ENCODE measurements at places on chromosomes 11 and 22.

DNA sequence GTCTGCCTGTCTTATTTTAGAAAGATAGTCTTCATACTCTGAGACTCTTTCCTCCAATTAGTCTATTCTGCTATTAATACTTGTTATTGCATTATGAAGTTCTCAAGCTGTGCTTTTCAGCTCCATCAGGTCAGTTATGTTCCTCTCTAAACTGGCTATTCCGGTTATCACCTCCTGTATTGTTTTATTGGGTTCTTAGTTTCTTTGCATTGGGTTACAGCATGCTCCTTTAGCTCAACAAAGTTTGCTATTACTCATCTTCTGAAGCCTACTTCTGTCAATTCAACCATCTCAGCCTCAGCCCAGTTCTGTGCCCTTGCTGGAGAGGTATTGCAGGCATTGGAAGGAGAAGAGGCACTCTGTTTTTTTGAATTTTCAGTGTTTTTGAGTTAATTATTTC, 21.0 kb upstream of the OR5AK2 start:
- DNase-seq, result no peak

GRCh38 chr22:17237038-17237668, 17.9 kb upstream of the ADA2 start:
- no peak for DNase-seq

DNA sequence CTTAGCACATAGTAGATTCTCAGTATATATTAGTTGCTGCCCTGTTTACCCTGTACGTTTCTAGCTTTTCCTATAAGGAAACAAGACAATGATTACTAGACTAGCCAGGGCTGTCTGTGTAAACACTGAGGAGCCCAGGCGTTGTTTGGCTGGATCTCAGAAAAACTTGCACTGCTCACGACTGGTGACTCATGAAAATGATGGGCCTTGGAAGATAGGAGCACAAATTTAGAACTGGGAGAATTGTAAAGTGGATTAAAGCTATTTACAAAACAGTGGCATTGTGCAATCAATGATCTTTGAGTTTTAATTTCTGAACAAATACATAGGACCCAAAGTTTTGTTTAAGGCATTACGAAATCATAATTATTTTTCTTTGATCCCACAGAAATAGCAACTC, 276.9 kb downstream of the FAM76B start:
- DNase-seq, result no peak

GRCh38 chr22:26064048-26064447, 105.2 kb upstream of the SEZ6L start:
- no peak for DNase-seq

GRCh38 chr11:87122852-87123251, 85.1 kb downstream of the TMEM135 start:
- no peak for DNase-seq

DNA sequence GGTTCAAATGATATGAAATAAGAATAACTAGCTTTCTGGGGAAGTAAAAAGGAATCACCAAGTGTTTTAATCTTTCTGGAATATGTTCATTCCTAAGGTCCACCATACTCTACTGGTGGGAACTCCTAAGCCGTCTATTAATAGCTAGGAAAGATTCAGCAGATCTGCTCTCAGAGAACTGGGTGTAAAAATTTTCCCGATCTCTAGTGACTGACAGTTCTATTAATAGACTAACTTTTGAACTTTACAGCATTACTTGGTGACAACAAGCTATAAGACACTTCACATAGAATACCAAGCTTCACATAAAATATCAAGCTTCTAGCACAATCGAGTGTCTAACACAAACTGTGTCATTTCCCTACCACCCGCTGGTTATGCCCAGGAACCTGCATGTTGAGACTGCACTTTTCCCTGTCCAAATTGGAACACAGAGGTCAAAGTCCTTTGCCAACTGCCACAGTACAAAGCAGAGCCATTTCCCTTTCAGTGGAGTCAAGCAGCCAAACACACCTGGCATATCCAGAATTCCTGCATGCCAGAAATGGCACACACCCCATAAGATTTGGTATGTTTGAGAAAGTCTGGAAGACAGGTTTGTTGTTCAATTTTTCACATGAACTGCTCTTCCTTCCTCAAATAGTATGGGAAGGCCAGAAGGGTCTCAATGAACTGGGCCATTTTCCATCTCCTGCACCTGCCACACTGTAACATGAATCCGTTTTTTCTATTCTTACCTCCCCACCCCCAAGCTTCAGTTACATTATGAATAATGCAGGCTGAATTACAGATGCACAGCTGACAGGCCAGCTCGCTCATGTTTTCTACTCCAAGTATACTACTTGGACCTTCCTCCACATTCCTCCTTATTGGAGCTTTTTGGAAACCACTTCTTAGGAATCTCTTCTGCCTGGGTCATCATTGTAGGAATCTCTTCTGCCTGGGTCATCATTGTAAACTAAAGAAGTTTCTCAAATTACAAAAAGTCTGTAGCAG, 3.7 kb downstream of the OSBP start:
- no peak for DNase-seq

GRCh38 chr11:10139656-10140055, 154.4 kb downstream of the SBF2 start:
- DNase-seq, result peak; percentile 23

DNA sequence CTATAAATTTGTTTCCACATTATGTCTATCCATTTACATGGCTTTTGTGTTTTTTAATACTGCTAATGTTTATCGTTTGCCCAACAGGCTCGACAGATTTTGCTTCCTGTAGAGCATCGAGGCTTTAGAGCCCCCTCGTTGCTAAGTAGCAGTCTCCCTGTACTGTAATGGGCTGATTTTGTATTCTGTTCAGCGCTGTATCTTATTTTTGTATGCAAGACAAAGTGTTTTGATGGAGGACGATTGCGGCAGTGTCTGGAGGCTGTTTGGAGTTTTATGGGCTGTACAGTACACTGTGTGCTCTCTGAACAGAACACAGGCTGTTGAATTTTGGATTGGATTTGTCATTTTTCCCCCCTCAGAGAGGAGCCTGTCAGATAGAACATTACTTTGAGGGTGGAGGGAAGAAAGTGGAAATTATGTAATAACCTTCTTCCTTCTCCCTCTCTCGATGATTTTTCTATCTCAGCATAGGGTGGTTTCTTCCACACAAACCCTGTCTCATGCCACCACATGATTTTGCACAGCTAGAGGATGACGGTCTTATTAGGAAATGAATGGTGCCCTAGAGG, 104.4 kb downstream of the ZBTB16 start:
- DNase-seq, result no peak

GRCh38 chr11:94447149-94447548, 45.9 kb upstream of the GPR83 start:
- DNase-seq, result no peak

- DNase-seq, result no peak
Observed at GRCh38 chr11:108009497-108010370, 1.0 kb downstream of the CUL5 start.

DNA sequence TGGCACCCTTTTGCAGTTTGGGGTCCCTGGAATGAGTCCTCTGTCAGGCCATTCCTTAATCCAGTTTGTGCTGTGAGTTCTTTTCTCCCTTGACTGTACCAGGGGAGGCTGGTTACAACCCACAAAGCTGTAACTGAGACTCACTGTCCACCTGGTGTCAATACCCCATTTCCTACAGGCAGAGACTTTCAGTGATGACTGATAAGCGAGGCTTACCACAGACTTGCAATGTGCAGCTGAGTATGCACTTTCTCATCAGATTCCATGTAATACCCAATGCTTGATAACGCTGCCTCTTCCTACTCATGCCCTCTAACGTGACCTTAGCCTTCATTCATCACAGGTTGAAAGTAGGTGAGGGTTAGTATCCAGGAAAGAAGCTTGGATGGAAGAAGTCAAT, 120.1 kb downstream of the INSC start:
- no peak for DNase-seq

DNA sequence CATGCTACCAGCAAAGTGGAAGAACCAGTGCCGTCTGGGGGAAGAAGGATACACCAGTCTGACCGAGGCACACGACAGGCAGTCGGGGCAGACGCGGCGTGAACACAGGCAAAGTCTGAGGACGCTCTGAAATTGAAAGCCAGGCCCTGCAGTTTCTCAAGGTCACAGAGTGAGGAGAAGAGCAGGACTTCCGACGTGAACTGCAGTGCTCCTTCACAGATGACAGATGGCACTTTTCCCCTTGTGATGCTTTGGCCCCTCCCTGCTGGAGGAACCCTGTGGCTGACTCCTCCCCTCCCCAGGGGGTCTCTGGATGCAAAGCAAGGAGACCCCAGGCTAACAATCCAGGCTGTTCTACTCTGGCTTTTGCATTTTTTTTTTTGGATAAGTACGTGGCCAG, 19.6 kb upstream of the JAM3 start:
- DNase-seq, result no peak

DNA sequence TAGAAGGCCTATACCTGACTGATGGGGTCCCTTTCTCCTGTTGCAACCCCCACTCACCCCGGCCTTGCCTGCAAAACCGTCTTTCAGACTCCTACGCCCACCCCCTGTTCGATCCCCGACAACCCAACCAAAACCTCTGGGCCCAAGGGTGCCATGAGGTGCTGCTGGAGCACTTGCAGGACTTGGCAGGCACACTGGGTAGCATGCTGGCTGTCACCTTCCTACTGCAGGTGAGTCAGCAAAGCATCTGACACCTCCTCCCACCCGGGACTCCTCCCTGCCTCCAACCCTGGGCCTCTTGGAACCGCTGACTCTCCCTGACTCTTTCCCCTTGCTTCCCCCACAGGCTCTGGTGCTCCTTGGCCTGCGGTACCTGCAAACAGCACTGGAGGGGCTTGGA, 1.2 kb downstream of the ROM1 start:
- peak; percentile 53 for DNase-seq

DNA sequence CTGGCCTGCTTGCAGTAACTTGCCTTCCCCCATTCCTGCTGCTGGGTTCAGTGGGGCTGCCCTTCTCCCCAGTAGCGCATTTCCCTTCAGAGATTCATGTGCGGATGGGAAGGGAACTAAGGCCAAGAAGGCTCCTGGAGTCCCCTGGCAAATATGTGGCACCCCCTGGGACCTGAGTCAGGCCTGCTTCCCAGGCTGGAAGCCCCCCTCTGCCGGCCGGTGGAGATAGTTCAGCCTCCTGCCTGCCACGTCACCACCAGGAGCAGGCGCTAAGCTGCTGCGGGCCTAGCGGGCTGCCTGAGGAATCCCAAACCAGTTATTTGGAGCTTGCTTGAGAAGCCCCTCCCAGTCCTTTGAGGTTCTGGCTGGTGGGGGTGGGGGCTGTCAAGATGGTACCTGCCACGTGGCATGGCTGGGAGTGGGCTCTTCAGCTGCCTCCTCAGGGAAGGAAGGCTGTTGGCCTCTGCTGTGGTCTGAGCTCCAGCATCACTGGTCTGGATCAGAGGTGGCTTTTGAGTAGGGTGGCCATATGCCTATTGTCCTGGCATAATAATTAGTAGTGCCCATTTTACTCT, 2.0 kb downstream of the SERPINH1 start:
- no peak for DNase-seq

GRCh38 chr11:72805216-72805615, 9.0 kb upstream of the ATG16L2 start:
- DNase-seq, result no peak

DNA sequence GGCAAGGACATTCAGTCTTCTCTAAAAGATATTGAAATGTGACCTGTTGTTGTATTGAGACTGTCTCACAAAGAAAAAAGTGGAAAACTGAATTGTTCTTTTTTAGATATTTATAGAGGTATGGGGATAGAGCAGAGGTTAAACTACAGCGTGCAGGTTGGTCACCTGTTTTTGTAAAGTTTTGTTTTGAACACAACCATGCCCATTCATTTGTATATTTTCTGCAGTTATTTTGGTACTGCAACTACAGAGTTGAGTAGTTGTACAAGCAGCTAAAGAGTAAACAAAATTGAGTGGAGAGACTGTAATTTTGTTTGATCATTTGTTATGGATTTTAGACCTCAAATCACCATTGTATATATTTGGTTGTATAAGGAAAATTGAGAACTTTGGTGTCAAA, 11.3 kb downstream of the EED start:
- DNase-seq, result no peak

DNA sequence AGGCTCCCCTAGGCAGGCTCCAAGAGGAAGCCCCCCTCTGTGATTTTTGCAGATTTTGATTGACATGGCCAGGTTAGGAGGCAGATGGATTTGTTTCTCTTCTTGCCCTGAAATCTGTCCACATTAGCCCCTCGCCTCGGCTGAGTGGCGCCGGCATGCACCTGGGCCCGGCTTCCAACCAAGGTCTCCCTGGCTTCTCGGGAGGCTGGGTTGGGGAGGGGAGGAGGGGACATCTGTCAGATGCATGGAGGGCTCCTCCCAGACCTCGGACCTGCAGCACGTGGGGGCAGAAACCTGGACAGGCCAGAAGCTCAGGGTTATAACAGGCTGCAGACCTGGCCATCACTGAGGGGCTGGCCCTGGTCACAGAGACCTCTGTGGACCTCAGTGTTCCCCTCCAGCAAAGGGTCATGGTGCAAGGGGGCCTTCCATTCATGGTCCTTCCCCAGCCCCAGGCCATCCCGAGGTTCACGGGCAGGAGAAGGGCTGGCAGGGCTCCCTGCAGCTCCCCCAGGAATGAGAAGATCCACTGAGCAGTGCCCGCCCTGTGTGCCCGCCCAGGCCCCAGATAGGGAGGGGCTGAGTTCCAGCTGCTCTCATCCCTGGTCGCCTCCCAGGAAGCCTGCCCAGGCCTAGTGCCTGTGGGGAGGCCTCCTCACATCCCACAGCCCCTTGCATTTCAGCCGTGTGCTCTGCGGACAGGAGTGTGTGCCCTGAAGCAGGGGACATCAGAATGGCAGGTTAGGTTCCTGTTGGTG, 747.8 kb downstream of the BRD1 start:
- DNase-seq, result no peak

DNA sequence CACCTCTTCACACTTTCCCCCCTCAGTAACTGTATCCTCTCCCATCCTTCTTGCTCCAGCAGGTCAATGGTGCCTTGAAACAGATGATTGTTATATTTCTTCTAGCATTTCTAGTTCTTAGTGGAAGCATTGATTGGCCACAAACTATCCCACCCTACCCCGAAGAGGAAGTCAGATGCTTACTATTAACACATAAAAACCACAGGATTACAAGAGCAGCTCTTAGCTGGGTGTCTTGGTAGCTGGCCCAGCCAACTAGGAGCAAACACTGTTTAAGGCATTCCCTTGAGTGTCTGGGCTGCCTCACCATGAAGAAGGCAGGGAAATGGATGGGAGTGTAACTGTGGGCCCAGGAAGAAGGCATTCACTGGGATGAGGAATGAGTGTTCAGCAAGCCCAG, 176.6 kb downstream of the GRIK4 start:
- no peak for DNase-seq

DNA sequence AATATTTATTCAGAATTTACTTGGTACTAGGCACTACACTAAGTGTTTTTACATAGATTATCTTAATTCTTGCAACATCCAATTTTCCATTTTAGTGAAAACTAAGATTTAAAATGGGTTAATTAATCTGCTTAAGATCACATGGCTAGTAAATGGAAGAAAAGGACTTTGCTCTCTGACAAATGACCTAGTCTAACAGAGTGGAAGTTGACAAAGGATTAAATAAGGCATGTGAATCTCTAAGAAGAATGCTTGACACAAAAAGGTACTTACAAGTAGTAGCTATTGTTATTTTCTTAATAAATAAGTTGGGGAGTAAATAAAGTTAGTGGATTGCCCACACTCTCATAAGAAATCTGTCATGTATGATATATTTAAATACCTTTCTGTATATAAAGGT, 584.8 kb downstream of the DLG2 start:
- no peak for DNase-seq

Data from H54 (cell line).